ENCODE measurements at places on chromosomes 7 and 10.

DNA sequence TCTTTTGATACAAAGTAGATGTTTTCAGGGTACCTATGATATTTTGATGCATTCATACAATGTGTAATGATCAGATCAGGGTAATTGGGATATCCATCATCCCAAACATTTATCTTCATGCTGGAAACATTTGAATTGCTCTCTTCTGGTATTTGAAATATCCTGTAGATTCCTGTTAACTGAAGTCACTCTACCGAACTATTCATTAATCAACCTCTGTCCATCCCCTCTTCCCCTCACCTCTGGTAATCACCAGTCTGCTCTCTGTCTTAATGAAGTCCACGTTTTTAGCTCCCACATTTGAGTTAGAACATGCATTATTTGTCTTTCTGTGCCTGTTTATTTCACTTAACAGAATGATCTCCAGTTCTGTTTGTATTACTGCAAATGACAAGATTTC lies 11.3 kb downstream of the MTG1 start:
- DNase-seq: no peak

DNA sequence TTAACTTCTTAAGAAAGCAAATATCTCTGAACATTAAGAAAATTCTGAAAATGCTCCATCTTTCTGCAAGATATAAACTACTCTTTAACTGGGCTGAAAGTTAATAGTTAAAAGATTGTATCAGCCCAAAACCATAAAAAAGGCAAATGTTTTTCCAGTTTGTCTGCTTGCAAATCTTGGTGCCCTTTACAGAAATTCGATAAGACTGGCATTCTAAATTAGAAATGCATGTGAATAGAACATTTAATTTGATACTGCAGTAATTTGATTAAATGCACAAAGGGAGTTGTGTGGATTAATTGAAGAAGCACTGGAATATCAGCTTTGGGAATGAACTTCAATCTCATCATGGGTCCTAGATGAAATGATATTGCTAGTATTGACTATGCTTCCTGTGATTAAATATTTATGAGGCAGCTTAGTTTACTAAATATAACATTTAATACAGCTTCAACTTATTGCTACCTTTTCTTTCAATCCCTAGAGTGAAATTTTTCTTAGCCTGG lies 78.4 kb downstream of the IQUB start:
- no peak for DNase-seq

- no peak for DNase-seq
These were observed 73.6 kb downstream of the OTUD1 start for GRCh38 chr10:23512355-23513058.

DNA sequence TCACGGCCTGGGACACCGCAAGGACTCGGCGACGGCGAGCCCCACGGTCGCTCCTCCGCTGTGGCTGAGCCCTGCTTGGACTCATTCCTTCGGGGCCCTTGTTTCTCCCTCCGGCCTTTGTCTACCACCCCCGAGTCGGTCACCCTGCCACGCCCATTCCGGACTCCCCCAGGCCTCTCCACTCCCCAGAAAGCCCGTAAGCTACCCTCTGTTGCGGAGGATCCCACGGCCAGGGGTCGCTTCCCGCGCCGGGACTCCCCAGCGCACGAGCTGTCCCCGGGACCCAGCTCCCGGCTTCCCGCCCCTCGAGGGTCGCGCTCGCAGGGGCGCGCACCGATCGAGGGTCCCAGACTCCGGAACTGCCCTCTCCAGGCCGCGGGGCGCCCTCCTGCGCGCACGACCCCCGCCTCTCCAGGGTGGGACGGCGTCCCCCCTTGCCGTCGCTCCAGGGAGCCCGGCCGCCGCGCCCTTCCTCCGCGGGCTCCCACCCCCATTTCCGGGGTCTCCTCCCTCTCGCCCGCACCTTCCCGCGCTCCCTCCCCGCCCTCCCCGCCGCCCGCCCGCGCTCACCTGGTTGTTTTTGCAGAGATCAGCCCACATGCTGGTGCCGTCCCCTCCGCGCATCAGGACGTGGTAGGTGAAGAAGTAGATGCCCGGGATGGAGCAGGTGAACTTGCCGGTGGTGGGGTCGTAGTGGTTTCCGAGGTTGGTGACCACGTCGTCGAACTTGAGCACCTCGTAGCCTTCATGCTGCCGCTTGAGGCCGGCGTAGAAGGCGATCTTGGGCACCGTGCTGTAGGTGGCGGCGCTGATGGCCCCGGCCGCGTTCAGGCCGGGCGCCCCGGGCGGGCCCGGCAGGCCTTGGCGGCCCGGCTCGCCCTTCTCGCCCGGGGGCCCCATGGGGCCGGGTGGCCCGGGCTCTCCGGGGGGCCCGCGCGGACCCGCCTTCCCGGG lies 1.5 kb downstream of the C1QL3 start:
- DNase-seq: peak; percentile 31

DNA sequence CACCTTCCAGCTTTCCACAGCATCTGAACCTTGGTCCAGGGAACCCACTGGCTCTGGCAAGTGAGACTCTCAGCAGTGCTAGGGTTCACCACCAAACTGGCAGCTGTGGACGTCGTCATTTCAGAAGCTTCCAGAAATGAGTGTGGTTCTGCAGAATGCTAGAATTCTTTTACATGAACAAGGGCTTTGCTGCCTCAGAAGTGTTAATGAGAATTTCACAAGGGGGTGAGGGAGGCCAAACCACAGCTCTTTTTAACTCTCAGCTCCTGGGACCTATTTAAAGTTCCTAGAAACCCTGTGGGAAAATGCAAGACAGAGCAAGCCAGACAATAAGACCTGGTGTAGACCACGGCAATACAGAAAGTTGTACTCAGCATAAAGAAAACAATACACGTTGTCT lies 129.3 kb upstream of the BET1 start:
- no peak for DNase-seq

DNA sequence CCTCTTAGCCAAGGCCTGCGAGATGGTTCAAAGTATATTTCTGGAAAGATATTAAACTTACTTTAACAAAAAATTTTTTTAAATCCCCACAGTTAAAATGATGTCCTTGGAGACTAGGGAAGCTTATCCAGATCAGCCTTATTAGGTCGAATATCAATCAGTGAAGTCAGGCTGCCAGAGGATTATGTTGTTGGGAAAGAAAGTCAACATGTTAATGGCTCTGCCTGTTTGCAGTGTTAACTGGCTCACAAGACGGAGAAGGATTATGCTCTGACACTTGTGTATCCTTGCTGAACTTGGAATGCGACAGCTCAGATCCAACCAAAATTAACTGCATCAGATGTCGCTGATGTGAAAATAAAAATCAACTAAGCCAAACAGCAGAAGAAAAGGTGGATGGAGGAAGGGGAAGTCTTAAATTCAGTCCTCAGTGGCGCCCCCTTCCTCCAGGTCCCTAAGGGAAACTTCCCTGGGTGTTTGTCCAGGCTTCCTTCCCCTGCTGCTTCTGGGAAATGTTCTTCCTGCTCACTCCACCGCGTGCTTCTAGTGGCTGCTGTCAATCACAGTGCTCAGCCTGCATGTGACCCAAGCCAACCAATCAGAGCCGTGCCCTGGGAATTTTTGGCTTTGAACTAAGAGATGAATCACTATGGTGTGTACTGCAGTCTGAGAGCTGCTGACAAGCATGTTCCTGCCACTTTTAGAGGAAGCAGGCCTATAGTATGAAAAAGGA lies 690.4 kb upstream of the NRP1 start:
- DNase-seq: no peak

GRCh38 chr7:54629771-54630170 lies 87.6 kb downstream of the VSTM2A start:
- DNase-seq: no peak

- DNase-seq: no peak
These were observed 89.0 kb downstream of the EMX2 start for GRCh38 chr10:117631276-117632145.

DNA sequence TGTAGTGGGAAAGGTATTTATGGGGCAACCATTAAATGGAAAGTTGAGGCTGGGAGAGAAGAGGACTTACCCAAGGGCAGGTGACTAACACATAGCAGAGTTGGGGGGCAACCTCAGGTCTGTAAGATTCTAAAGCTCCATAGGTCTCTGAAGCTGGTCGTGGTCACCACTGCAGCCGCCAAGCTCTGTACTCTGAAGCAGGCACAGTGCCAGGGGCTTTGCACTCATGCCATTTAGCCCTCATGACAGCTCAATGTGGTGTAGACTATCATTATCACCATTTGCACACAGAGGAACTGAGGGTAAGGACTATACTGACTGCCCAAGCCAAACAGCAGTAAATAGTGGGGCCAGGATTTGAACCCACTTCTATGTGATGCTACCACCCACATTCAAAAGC lies 32.5 kb upstream of the TMEM273 start:
- no peak for DNase-seq

- no peak for DNase-seq
These were observed 102.3 kb downstream of the SLC25A13 start for GRCh38 chr7:96219378-96220130.

All from activated CD4-positive, CD25-positive, alpha-beta regulatory T cell treated with anti-CD3 and anti-CD28 coated beads, Interleukin-2, amount 50 U/mL, for 72 hours (primary cell).